ENCODE measurements at places on chromosomes 6 and 20. TPM values are rescaled to one million over a fixed set of nuclear protein-coding genes. Genes with fewer than 3 reads are reported as not detected.

GRCh38 chr20:50295762-50296449 lies 105.3 kb downstream of the CEBPB start:
- peaks cover 7% of the 10 kb centered on the region for H3K27me3 ChIP-seq
- H3K4me3 ChIP-seq = no peak overlapping the region
- H3K36me3 ChIP-seq = no peaks in the 10 kb centered on the region
- DNase-seq = no peak

ADIG gene
- not detected for polyA plus RNA-seq

IL17F gene
- not detected for polyA plus RNA-seq

GRCh38 chr6:23027281-23027680 lies 457.9 kb downstream of the HDGFL1 start:
- DNase-seq = no peak
- peaks cover 2% of the 10 kb centered on the region for H3K27me3 ChIP-seq
- H3K4me1 ChIP-seq = no peaks in the 10 kb centered on the region
- no peak overlapping the region for H3K27ac ChIP-seq
- no peaks in the 10 kb centered on the region for H3K36me3 ChIP-seq
- no peak overlapping the region for H3K4me3 ChIP-seq

DNA sequence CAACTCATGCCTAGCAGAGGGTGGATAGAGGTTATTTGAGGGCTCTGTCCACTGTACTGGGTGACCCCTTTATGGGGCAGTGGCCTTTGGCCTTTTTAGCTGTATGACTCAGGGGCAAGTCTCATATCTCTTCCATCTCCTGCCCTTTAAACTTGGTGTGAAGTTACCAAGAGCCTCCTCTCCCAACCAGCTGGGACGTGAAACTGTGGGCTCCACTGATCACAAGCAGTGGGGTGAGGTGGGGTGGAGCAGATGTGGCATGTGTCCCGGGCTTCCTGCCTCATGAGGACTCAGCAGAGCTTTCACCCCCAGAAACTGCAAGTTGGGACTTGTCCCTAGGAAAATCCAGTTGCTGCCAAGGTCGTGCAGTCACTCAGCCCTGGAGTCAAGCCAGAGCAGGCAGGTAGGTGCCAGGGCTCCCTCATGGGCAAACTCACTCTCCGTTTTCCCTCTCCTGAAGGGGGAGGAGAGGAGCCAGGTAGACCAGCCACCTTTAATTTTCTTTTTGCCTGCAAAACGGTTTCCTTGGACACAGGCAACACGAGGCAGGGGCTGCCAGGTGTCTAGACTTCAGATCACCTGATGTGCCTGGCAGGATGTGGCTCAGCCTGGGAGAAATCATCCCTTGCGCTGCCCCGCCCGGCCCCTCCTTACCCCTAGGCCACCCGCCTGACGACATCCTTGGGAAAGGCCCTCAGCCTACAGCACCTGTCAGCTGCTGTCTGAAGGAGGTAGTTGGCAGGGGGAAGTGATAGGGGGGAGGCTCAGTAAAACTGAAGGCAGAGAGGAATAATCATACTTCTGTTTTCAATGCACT lies 4.0 kb downstream of the CDKN1A start:
- no peak overlapping the region for H3K27ac ChIP-seq
- no peak for DNase-seq
- H3K27me3 ChIP-seq = peaks cover 22% of the 10 kb centered on the region

FOXC1 gene
- 0.22 TPM for polyA plus RNA-seq

DOK5 gene
- not detected for polyA plus RNA-seq

DNA sequence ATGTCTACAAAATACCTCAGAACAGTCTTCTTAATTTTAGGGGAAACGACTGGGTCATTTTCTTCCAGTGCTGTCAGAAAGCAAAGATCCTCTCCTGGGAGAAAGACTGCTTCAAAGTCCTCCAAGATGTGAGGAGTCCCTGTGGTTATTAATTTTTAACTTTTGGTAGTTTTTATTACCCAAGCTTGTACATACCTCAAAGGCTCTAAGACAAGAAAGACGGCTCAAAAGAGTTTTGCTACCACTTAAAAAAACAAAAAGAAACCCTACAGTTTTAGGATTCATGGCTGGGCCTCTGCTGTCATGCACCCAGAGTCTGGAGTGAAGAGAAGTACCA lies 56.1 kb upstream of the APCDD1L start:
- H3K36me3 ChIP-seq = no peaks in the 10 kb centered on the region
- H3K4me3 ChIP-seq = no peak overlapping the region
- H3K27ac ChIP-seq = no peak overlapping the region
- peaks cover 3% of the 10 kb centered on the region for H3K27me3 ChIP-seq
- H3K4me1 ChIP-seq = no peaks in the 10 kb centered on the region

JPH2 gene
- polyA plus RNA-seq = not detected

DNA sequence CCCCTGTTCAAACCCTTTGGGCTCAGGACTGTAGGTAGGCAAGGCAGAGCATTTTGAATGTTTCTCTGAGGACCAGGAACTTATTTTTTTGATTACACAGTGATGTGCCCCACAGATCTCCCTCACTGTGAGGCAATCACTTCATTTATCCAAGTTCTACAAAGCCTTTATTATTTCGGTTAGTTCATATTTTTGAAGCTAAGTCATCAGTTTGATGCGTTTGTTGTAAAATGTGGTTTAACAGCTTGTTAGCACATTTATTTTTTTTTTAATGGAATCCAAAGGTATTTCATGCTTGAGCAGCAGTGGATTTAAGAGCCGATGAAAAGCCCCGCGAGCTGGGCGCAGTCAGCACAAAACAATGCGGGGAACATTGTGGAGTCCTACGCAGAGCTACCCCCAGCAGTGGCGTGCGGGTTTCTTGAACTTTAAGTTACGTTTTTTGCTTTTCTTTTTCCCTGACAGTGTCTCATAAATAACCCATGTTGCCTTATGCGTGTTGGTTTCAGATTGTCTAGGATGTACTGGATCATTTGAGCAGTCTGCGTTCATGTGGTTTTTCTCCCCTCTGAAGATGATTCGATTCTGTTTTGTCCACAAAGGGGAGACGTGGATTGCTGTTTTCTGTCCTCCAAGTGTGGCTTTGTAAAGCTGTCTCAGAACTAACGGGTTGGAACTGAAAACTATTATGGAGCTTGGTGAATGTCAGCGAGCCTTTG lies 233.6 kb upstream of the BMP2 start:
- no peak for DNase-seq
- H3K27ac ChIP-seq = no peak overlapping the region
- H3K27me3 ChIP-seq = no peaks in the 10 kb centered on the region
- H3K36me3 ChIP-seq = no peaks in the 10 kb centered on the region
- H3K4me3 ChIP-seq = no peak overlapping the region

DNA sequence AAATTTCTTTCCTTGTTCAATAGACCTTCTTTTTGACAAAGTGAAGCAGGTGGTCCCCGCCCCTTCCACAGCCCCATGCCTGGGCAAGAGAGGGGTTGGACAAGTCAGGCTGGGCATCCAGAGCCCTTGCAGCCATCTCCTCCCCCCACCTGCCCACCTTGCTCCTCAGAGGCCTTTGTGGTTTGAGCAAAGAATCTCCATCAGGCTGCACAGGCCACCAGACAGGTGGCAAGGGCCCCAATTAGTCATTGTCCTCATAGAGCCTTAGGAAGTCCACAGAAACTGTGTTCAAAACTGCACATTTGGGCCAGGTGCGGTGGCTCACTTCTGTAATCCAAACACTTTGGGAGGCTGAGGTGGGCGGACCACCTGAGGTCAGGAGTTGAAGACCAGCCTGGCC lies 1.5 kb upstream of the MAPK13 start:
- H3K4me3 ChIP-seq = peak overlapping the region; percentile 69
- peak overlapping the region; percentile 26 for H3K27ac ChIP-seq
- no peak for DNase-seq
- peaks cover 3% of the 10 kb centered on the region for H3K36me3 ChIP-seq

CLDN20 gene
- polyA plus RNA-seq = not detected

BMP6 gene
- 0.13 TPM for polyA plus RNA-seq

DNA sequence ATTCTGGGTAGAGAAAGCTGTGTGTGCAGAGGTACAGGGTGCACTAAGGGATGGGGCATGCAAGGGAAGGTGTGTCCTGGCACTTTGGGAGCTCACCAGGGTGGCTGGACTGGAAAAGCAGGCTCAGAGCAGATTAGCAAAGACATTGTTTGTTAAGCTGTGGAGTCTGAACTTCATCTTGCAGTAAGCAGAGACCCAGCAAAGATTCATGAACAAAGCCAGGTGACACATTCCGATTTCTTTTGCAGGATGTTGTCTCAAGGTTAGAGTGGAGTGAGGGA lies 28.8 kb downstream of the DUSP22 start:
- DNase-seq = no peak
- peaks cover 21% of the 10 kb centered on the region for H3K4me1 ChIP-seq
- H3K27ac ChIP-seq = no peak overlapping the region
- no peak overlapping the region for H3K4me3 ChIP-seq

PNPLA1 gene
- not detected for polyA plus RNA-seq

CD93 gene
- not detected for polyA plus RNA-seq

MCCD1 gene
- not detected for polyA plus RNA-seq

HIVEP2 gene
- polyA plus RNA-seq = 1.5 TPM

HMGCLL1 gene
- polyA plus RNA-seq = not detected

SRC gene
- 4.1 TPM for polyA plus RNA-seq

- no peak overlapping the region for H3K27ac ChIP-seq
- no peaks in the 10 kb centered on the region for H3K4me1 ChIP-seq
- no peak overlapping the region for H3K4me3 ChIP-seq
- peaks cover 8% of the 10 kb centered on the region for H3K27me3 ChIP-seq
- H3K36me3 ChIP-seq = no peaks in the 10 kb centered on the region
Observed at GRCh38 chr6:35786810-35787209, 6.0 kb downstream of the CLPSL1 start.

DNA sequence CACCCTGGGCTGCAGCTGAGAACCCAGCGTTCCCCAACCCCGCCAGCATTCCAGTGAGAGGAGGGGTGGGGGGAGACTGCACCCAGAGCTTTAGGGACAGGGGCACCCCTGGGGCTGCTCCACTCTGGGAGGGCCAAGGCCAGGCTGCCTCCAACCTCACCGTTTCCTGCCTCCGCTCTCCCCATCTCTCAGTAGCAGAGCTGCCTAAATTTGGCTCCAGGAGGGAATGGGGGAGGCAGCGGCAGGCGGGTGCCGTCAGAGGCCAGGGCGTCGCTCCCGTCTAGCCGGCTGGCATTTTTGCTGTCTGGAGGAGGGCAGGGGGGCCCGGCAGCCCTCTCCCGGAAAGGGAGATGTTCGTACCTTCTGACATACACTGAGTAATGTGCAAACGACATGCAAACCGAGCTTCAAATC lies 46.6 kb downstream of the NOL4L start:
- peaks cover 87% of the 10 kb centered on the region for H3K4me1 ChIP-seq
- peak; percentile 52 for DNase-seq
- H3K4me3 ChIP-seq = peak overlapping the region; percentile 84
- peaks cover 36% of the 10 kb centered on the region for H3K27me3 ChIP-seq
- H3K27ac ChIP-seq = peak overlapping the region; percentile 98

- H3K36me3 ChIP-seq = no peaks in the 10 kb centered on the region
- H3K27ac ChIP-seq = no peak overlapping the region
- no peak for DNase-seq
- H3K27me3 ChIP-seq = peaks cover 6% of the 10 kb centered on the region
Observed at GRCh38 chr20:44361021-44361420, 5.5 kb downstream of the HNF4A start.

- peaks cover 58% of the 10 kb centered on the region for H3K4me1 ChIP-seq
- H3K27me3 ChIP-seq = peaks cover 2% of the 10 kb centered on the region
- peak overlapping the region; percentile 59 for H3K4me3 ChIP-seq
- H3K36me3 ChIP-seq = no peaks in the 10 kb centered on the region
- no peak for DNase-seq
Observed at GRCh38 chr6:142867988-142868812, 76.8 kb downstream of the HIVEP2 start.

DNA sequence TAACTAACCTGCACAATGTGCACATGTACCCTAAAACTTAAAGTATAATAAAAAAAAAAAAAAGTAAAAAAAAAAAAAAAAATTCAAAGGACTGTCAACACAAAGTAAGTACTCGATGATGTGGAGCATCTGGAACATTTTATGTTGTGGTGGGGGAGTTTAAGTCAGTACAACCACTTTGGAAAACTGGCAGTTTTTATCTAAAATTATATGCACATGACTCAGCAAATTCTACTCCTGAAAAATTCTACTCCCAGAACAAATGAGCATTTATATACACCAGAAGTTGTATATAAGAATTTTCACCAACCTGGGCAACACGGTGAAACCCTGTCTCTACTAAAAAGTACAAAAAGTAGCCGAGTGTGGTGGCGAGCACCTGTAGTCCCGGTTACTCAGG lies 36.9 kb upstream of the CCDC28A start:
- no peak for DNase-seq
- H3K27me3 ChIP-seq = peaks cover 5% of the 10 kb centered on the region
- H3K27ac ChIP-seq = no peak overlapping the region
- H3K4me3 ChIP-seq = no peak overlapping the region
- H3K4me1 ChIP-seq = no peaks in the 10 kb centered on the region

- H3K27me3 ChIP-seq = peaks cover 4% of the 10 kb centered on the region
- no peaks in the 10 kb centered on the region for H3K36me3 ChIP-seq
- no peak for DNase-seq
- H3K4me3 ChIP-seq = no peak overlapping the region
- H3K27ac ChIP-seq = no peak overlapping the region
- no peaks in the 10 kb centered on the region for H3K4me1 ChIP-seq
Observed at GRCh38 chr20:11705512-11705911, 212.2 kb upstream of the BTBD3 start.

ULBP1 gene
- polyA plus RNA-seq = not detected

DNA sequence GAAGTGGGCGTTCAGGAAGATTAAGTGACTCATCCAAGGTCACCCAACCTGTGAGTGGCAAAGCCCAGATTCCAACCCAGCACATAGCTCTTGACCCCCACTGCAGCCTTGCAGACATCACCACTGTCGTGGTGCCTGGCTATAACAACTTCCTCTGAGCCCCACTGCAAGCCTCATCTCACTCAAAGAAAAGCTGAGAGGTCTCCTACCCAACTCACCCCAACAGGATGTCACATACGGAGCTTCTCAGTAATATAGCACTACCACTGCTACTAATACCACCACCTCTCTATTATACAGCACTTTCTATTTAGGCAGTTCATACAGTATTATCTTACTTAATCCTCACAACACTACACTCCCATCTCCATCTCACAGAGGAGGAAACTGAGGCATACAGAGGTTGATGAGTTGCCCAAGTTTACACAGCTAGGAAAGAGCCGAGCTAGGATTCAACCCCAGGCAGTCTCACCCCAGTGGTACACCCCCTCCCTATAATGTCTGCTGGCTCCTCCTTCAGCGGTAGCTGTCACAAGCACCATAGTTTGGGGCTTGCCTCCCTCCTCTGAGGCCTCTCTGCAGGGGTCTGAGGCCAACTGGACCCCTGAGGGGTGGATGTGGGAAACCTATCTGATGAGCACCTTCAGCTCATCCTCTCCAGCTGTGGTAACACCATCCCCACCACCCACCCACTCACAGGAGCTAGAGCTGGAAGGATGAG lies 19.5 kb downstream of the TFEB start:
- peaks cover 65% of the 10 kb centered on the region for H3K4me1 ChIP-seq
- no peak for DNase-seq
- peak overlapping the region; percentile 79 for H3K27ac ChIP-seq
- no peaks in the 10 kb centered on the region for H3K36me3 ChIP-seq
